AG08396 (cell line): ENCODE measurements at places on chromosomes 4 and X.

- DNase-seq = no peak
These were observed 50.3 kb downstream of the STPG2 start for GRCh38 chr4:98092833-98093439.

DNA sequence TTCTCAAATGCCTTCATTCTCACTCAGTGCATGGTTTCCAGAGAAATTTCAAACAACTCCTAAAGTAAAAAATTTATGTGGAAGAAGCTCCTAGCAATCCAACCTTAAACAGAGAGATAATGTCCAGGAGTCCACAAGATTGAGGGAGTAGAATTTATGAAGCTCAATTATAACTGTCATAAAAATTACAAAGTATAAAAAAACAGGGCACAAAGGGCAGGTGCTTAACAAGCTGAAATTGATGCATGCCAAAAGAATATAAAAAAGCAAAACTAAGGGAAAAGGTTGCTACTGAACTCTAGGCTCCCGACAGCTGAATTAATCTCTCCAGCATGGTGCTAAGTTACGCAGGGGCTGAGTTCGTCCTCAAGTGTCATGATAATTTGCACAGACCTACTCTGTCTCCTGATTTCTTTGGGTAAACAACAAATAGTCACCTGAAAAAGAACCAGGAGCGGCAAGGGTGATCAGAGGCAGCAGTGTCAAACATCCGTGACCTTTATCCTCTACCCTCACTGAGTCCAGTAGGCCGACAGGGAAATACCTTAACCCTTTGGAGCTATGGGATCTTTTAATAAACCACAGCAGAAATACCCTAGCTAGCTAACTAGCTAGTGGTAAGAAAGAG, 47.2 kb upstream of the RELL1 start:
- DNase-seq = no peak

DNA sequence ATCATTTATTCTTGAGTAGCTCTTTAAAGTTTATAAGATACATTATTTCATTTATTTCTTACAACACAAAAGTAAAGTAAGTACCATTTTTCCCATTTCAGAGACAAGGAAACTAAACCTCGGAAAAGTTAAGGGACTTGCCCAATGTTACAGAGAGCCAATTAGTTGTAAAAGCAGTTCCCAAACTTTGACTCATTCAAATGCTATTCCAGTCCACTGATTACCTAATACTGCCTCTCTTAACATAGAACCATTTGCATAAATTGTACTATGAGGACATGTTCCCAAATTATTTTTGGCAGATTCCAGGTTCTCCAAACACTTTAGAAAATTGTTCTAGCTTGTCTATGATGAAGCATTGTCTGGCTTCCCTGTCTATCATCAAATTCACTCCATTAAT, 45.6 kb upstream of the GRIA3 start:
- DNase-seq = no peak

GRCh38 chrX:46954716-46955115, 42.5 kb downstream of the JADE3 start:
- DNase-seq = no peak

GRCh38 chrX:1596676-1597344, 5.4 kb downstream of the AKAP17A start:
- DNase-seq = no peak

- no peak for DNase-seq
These were observed 1.2 kb downstream of the CTSO start for GRCh38 chr4:155952501-155952901.

DNA sequence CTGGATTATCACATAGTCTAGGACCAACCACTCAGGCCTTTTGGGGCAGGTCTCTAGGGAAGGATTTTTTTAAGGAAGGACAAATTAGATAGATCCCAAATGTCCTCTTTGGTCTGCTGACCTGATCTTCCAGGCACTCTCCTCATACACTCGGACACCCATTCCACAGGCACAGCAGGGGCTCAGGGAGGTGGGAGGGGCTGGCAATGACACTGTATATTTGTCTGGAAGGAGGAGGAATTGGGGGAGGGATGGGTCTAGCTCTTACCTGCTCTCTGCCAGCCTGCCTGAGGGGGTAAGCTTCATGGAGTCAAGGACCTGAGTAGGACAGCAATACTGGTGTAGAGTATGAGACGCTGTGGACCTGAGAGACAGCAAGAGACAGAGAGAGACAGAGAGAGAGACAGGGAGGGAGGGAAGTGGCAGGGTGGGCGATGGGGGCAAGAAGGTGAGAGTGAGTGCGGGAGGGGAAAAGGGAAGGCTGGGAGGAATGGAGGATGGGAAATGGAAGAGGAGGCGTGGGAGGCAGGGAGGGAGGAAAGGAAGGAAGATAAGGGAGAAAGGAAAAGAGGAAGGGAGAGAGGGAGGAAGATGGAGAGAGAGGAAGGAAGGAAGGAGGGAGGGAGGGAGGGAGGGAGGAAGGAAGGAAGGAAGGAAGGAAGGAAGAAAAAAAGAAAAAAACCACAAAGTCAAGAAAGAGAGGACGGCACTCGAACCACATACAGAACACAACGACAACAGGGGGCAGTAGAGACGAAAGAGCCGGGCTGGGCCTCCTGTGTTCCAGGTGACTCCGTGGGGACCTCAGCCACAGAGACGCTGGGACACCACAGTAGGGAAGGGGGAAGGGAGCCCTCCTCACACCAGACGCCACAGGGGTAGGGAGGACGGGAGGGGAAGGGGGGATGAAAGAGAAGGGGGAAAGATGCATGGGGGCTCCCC, 1.8 kb downstream of the IQSEC2 start:
- no peak for DNase-seq

DNA sequence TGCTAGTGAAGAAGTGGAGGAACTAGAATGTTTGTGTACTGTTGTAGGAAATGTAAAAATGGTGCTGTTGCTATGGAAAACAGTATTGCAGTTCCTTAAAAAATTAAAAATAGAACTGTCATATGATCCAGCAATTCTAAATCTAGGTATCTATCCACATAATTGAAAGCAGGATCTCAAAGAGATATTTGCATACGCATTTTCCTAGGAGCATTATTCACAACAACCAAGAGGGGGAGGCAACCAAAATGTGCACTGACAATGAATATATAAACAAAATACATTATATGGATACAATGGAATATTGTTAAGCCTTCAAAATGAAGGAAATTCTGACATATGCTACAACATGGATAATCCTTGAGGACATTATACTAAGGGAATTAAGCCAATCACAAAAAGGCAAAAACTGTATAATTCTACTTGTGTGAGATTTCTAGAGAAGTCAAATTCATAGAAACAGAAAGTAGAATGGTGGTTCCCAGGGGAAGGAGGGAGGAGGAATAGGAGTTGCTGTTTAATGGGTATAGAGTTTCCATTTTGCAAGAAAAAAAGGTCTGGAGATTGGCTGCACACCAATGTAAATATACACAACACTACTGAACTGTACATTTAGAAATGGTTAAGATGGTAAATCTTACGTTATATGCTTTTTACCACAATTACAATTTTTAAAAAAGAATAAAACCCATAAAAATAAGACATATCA, 35.6 kb upstream of the KCNE5 start:
- no peak for DNase-seq

DNA sequence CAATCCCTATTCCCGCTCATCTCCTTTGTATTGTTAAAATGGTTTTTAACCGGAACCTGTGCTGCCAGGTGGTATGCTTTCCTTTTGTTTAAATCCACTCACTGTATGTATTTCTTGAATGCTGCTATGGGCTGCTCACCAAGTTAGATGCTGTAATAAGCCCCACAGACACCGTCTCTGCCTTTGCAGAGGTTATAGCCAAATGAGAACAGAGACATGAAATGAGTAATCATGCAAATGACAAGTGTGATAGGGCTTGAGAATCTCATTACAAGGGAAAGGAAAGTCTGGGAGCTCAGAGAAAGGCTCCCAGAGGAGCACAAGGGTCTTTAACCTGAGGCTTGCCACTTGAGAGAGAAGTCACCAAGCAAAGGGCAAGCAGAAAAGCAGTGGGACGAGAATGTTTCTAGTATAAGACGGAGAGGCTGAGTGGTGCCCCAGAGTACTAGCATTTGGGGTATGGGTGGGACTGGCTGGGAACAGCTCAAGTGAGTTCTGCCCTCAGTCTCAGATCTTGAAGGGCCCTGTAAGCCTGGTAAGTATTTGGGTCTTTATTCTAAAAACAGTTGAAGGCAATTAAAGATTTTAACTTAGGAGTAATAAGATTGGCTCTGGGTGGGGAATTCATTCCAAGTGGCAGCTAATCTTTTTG, 110.8 kb upstream of the H2AZ1 start:
- no peak for DNase-seq

- no peak for DNase-seq
These were observed 140.4 kb downstream of the ZNF674 start for GRCh38 chrX:46404774-46405173.

DNA sequence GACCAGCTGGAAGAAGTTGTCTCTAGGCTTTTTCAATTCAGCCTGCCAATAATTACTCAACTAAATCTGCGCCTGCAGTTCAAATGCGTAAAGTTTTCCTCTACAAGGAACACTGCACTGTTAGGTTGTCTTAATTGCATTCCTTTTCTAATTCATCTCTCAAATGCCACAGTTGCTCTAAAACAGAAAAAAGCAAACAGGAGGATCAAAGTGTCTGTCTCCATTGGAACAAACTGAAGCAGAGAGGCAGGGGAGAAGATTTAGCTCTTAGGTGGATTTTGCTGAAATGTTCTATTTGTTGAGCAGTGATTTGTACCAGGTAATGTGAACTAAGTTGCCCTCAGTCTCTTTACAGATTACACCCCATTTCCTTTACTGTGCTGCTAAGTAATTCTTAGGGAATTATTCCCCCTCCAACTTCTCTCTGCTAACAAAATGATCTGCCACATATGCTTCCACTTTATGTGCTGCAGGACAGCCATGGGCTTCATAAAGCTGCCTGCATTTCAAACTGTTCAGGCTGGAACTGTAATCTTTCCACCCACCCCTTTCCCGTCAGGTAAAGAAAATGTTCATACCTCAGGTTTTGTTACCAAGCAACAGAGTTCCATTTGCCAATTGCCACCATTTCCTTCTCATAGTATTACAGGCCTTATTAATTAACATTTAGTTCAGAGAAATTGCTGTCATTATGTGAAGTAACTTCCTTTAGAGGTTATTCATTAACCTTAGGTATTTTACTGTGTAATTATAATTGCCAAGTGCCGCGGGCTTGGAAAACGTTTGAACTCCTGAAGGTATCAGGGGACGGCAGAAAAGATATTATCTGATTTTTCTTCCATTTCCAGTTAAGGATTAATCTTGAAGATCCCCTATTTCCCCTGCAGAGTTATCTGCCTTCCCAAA, 149.3 kb downstream of the SPRY1 start:
- no peak for DNase-seq

DNA sequence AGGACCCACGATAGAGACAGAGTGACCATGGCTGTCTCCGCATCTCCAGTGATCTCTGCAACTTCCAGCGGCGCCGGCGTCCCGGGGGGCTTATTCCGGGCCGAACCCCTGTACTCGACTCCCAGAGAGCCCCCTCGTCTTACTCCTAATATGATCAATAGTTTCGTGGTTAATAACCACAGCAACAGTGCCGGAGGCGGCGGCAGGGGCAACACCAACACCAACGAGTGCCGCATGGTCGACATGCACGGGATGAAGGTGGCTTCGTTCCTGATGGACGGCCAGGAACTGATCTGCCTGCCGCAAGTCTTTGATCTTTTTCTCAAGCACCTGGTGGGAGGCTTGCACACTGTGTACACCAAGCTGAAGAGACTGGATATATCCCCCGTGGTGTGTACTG, 343 bp downstream of the DACH2 start:
- peak; percentile 7 for DNase-seq

DNA sequence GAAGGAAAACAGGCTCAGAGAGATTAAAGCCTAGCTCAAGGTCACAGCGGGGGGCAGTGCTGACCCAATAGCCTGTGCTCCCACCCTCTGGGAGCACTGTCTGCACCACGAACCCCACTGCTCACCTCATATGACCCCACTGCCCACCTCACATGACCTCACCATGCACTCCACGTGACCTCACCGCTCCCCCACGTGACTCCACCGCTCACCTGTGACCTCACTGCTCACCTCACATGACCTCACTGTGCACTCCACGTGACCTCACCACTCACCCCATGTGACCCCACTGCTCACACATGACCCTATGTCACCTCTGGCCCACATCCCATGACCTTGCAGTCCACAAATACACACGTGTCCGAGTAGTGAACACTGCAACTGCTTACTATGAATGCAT, 55.4 kb downstream of the ACOX3 start:
- no peak for DNase-seq

GRCh38 chr4:6942238-6942800, 32.7 kb downstream of the TBC1D14 start:
- peak; percentile 91 for DNase-seq

DNA sequence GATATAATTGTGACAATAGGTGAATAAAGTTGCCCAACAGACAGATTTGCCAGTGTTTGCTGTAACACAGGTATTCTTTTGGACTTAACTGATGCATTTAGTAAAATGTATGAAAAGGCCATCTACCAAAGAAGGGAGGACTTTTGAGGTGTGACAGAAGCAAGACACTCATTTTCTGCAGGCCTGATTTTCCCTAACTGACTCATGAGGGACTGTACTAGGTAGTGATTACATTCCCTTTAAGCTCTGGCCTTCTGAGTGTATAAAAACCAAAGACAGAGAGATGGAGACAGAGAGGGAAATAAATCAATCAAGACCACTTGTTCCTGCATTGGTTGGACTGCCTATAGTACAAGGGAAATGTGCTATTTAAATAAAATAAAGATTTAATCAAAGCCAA, 150.8 kb upstream of the GALNT7 start:
- DNase-seq = no peak

GRCh38 chrX:153766098-153766817, 2.2 kb downstream of the PLXNB3 start:
- peak; percentile 86 for DNase-seq

- DNase-seq = no peak
These were observed 109.5 kb upstream of the NKX1-1 start for GRCh38 chr4:1515763-1516162.

GRCh38 chr4:174532445-174532844, 10.2 kb upstream of the HPGD start:
- DNase-seq = no peak

GRCh38 chr4:7971881-7972500, 32.3 kb upstream of the AFAP1 start:
- no peak for DNase-seq

DNA sequence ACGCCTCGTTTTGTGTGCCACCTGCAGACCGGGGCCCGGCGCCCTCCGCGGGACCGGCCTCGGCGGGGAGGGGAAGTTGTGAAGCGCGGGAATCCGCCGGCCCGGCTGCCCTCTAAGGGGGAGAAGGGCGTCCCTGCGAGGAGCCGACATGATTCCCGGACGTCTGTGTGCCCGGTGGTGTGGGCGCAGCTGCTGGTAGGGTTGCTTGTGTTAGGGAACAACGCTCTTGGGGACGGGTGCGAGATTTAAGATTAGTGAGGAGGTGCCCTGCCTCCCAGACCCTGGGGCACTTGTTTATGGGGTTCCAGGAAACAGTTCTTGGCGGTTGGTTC, 627 bp downstream of the CDKN2AIP start:
- peak; percentile 61 for DNase-seq

DNA sequence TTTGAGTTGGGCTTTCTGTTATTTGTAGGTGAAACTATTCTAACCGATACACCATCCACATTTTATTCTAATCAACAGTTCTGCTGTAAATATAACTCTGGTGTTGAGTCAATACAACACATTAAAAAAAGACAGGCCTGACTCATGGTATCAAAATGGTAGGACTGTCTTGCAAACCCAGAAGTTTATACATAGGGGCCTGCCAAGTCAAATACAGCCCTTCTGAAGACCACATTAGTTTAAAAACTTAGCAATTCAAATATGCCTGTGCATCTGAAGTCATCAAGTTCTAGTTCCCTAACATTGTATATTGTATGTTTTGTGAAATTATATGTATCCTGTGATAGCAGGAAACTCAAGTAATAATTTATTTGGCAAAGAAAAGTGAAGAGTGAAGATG, 24.4 kb upstream of the PDE5A start:
- peak; percentile 50 for DNase-seq
